ENCODE measurements at places on chromosomes 7 and 10. TPM values are rescaled to one million over a fixed set of nuclear protein-coding genes. Genes with fewer than 3 reads are reported as not detected.

DNA sequence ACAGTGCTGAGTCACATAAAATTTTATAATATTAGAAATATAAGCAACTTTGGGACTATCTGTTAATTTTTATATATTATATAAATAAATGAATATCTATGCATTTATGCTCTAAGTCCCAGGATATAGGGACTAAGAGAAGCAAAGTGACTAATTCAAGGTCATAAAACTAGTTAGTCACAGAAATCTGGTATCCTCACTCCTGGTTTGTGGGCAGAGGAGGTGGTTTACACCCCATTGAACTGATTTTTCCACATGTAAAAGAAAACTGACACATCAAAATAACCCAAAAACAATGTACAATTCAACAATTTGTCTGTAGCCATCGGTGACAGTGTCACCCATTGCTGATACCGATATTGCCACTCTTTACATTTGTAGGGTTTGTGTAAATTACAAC, 3.0 kb downstream of the PCLO start:
- no peak for DNase-seq

GRCh38 chr7:95267754-95268153, 56.6 kb downstream of the PON1 start:
- no peak for DNase-seq

The CALCR gene
- not detected for total RNA-seq

GRCh38 chr7:65798111-65799075, 74.5 kb upstream of the VKORC1L1 start:
- DNase-seq: no peak

The FAM20C gene
- total RNA-seq: 104 TPM

All from aorta (tissue), 5 donors.